ENCODE measurements at places on chromosomes 5 and 9.

GRCh38 chr9:131306397-131307004, 17.0 kb downstream of the PLPP7 start:
- no peak for DNase-seq

GRCh38 chr5:54528633-54529209, 11.2 kb downstream of the SNX18 start:
- no peak for DNase-seq

- no peak for DNase-seq
Observed at GRCh38 chr5:168282120-168282519, 9.3 kb upstream of the WWC1 start.

DNA sequence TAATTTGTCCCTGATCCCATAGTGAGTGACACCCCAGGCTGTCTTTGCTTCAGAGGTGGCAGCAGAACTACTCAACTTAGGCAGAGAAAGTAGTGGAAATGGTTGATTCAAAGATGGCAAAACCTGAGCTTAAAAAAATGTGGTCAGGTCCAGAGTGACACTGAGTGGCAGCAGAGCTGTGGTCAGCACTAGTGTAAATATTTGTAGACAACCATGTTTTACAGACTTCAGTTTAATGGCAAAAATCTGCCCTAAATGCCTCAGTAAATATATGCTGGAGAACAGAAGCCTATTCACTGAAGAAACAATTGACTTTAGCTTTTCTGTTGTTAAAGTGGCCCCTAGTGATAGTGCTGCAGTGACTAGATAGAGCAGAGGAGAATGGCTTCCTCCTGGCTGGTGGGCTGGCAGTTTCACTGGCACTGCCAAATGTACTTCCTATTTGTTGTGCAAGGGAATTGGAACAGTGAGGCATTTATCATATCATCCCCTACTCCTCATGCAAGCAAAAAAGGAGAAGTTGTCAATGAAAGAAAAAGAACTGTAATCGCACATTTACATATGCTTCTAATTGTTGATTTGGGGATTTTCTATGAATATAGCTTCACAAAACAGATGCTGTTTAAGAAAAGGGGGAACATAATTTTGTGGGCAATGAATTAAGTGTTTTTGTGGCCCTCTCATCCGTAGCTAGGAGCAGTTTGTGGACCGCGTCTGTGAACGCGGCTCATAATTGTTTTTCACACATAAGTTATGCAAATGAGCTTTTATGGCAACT, 12.0 kb downstream of the PBX3 start:
- DNase-seq, result no peak

GRCh38 chr5:125037020-125037419, 290.6 kb upstream of the ZNF608 start:
- DNase-seq, result no peak

GRCh38 chr5:7706256-7706655, 144.7 kb downstream of the CFAP90 start:
- no peak for DNase-seq

- DNase-seq, result no peak
Observed at GRCh38 chr5:73743161-73743560, 117.2 kb downstream of the ARHGEF28 start.

GRCh38 chr5:116492016-116492623, 82.5 kb downstream of the SEMA6A start:
- DNase-seq, result no peak

- no peak for DNase-seq
Observed at GRCh38 chr5:109805883-109806282, 116.2 kb downstream of the MAN2A1 start.

DNA sequence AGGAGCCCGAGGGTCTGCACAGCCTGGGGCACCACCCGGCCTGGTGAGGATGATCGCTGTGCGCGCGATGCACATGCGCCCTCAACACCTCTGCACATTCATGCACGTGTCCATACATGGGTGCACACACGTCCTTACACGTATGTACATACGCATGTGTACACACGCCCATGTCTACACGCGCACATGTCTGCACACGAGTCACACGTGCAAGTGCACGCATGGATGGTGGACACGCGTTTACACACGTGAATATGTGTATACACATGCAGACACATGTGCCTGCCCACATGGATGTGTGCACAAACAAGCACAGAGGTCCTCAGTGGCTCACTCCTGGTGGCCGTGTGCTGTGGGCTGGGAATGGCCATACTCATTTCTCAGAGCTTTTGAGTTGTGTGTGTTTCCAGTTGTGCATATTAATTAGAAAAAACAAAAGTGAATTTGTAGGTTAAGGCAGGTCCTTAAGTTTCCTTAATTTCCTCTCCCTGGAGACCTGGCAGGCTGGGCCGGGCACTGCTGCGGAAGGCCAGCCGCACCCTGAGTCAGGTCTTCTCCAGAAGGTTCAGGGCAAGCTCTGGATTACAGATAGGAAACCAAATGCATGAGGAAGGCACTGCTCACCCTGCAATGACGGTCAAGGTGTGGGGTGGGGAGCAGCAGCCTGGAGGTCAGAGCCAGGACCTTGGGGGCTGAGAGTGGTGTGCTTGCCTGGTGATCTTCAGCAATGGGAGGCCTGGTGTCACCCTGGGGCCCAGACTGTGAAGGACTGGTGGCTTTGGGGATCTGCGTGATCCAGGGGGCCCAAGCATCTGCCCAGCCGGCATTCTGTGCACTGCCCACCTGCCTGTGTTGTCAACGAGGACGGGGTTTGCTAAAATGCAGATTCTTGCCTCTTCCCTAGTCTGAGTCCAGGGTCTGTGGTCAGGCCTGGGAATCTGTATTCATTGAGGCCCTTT, 1.3 kb upstream of the RNU6ATAC start:
- no peak for DNase-seq

DNA sequence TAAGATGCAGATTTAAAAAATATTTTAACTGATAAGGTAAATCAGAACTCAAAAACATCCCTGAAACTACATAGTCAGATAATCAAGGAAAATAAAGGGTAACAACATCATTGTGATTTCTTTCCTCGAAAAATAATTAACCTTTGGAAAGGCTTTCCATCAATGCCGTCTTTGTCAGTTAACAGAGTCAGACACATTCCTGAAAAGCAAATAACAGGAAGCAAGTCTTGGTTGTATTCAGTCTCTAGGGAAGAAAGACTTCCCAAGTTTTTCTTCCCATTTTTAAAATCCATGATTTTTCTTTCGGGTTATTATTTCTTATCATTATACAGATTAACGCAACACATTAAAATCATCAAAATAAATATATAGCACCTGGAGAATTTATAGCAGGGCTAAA, 256.4 kb upstream of the CDH6 start:
- DNase-seq, result no peak

GRCh38 chr9:4706971-4707622, 27.7 kb downstream of the CDC37L1 start:
- DNase-seq, result no peak

DNA sequence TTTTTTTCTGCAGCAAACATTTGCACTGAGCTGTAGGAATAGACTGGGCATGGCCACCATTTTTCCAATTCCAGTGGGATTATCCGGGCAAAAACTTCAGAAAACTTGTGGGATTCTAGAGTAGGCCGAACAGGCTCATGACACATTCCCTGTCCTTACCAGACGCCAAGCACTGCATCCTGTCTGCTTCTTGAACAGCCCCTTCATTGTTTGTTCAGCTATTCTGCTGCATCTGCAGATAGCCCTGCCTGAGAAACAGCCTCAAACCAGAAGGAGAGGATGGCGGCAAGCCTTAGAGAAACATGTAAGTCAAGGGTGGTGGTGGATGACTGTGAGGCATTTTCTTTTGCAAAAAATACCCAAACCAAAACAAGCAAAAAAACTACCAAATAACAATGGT, 111.8 kb upstream of the NTRK2 start:
- no peak for DNase-seq

DNA sequence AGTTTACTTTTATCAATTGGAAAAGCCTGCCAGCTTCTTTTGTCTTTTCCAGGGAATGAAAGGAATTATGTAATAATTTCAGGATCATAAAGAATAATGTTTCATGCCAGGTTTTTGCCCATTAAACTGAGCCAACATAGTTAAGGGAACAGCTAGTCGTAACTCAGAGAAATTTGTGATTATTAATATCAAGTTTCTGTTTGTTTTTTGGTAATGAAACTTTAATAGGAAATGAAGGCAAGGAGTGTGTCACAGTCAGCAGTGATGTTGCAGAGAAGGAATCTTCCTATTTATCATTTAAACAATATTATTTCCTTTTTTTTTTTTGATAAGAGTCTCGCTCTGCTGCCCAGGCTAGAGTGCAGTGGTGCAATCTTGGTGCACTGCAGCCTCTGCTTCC, 10.7 kb downstream of the NFIL3 start:
- DNase-seq, result no peak

GRCh38 chr9:21974722-21975409, 19.3 kb downstream of the CDKN2A start:
- no peak for DNase-seq

GRCh38 chr9:89445801-89446251, 52.1 kb downstream of the SEMA4D start:
- DNase-seq, result no peak

GRCh38 chr5:6059137-6059800, 319.1 kb downstream of the MED10 start:
- no peak for DNase-seq

- peak; percentile 48 for DNase-seq
Observed at GRCh38 chr9:130846487-130847305, 11.6 kb downstream of the ABL1 start.

DNA sequence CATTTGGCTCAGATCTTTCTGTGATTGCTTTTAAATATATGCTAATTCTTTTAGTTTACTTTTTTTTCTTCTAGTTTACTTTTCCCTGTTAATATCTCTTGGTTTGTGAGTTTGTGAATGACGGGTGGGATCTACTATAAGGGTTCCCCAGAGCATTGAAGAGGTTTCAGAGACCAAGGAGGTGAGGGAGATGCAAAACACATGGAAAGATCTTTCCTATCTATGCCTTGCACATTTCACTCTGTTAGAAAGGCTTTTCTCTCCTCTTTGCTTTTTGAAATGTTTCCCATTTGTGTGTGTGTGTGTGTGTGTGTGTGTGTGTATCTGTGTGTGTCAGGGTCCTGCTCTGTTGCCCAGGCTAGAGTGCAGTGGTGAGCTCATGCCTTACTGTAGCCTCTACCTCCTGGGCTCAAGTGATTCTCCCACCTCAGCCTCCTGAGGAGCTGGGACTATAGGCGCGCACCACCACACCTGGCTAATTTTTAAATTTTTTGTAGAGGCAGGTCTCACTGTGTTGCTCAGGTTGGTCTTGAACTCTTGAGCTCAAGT, 50.7 kb downstream of the CNTLN start:
- DNase-seq, result no peak

DNA sequence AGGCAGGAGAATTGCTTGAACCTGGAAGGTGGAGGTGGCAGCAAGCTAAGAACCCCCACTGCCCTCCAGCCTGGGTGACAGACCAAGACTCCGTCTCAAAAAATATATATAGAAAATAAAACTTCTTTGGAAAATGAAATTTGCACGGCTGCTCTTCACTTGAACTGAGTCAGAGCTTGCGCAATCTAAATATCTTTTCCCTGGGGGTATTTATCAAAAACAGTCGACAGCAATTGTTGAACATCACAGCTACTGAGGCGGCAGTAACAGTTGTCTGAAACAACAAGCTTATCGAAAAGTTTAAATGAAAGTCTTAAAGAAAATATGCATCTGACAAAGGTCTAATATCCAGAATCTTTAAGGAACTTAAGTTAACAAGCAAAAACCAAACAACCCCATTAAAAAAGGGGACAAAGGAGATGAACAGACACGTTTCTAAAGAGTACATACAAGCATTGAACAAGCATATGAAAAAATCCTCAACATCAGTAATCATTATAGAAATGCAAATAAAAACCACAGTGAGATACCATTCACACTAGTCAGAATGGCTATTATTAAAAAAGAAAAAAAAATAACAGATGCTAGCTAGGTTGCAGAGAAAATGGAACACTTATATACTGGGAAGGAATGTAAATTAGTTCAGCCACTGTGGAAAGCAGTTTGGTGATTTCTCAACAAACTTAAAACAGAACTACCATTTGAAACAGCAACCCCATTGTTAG, 153.6 kb upstream of the CDH9 start:
- no peak for DNase-seq

DNA sequence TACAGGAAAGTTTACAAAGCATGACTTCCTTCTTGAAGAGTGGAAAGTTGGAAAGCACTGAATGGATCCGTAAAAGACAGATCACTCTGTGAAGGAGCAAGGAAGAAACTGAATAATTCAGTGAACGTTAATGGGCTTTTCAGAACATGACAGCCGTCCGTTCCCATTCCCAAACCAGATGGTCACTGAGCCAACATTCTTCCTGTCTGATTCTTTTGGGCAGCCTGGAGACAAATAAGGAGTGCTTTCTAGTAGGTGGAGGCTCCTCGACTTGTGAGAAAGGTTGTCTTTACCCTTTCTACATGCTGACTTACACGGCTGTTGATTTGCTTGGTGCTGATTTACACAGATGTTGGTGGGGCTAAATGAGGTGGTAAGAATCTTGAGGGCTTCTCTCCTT, 51.0 kb upstream of the PAPPA start:
- no peak for DNase-seq

GRCh38 chr5:142845402-142845921, 75.3 kb downstream of the ARHGAP26 start:
- no peak for DNase-seq

- DNase-seq, result no peak
Observed at GRCh38 chr5:157130925-157131324, 11.7 kb downstream of the MED7 start.

DNA sequence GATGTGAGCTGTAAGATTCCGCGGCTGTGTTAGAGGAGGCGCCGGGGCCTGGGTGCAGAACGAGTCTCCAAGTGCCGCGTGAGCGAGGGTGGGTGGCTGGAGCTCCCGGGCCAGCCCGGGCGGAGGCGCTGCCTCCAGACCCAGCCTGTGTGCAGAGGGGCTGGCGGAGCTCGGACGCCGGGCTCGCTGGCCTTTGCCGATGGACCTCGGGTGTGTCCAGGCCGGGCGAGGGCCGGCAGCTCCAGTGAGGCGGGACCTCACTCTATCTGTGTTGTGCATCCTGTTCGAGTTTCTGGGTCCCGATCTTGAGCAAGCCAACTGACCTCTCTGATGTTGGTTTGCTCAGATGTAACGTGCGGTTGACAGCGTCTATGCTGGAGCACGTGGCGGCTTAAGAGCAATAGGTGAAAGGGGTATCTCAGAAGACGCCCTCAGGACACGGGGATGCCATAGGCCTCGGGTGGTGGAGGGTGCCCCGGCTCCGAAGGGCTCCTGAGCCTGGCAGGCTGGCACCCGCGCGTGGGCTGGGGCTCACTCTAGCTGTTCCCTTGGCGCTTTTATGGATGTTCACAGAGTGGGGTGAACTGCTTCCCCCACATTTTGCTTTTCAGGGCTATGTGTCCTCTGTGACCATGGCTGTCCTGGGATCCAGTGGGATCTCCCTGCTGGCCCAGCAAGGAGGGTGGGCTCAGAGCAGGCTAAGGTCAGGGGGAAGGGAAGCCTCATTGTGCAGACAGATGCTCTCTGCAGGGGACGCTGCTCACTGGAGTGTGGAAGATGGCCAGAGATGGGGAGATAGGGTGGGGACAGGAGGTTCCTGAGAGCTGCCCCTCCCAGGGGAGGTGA, 69.8 kb downstream of the MRPL36 start:
- DNase-seq, result peak; percentile 77

- DNase-seq, result no peak
Observed at GRCh38 chr5:151480384-151481293, 33.2 kb downstream of the SLC36A1 start.

Data from posterior cingulate gyrus (tissue), 11 donors.